OCI-M1 (cell line): ENCODE measurements at places on chromosomes 2 and 18.

GRCh38 chr2:55163941-55164390 lies 68.1 kb downstream of the CLHC1 start:
- DNase-seq: no peak

DNA sequence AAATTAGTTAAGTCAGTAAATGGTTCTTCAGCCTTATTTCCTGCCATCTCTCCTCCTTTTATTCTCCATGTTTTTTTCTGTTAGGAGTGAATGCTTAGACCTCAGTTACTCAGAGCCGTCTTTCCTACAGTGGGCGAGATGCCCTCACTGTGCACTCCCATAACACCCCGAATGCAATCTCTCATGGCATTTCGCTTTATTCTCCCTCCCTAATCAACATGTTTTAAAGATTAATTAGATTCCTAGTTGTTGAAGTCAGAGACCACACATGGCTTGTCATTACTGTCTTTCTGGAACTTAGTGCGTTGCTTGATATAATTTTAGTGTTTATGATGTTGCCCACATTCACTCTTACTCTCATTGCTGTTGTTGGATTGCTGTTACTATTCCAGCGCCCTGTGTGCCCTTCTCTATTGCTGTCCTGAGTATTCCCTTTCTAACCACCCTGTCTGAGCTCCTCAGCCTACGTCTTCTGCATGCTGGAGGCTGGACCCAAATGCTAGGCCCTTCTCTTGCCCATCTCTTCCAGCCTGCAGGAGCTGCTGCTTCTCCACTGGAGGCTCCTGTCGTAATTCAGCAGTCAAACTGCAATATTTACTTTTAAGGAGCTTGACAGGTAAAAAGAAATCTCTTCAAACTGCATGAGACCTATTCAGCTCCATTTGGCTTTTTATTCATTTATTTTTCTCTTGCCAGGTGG lies 99.3 kb downstream of the MAP2 start:
- no peak for DNase-seq

DNA sequence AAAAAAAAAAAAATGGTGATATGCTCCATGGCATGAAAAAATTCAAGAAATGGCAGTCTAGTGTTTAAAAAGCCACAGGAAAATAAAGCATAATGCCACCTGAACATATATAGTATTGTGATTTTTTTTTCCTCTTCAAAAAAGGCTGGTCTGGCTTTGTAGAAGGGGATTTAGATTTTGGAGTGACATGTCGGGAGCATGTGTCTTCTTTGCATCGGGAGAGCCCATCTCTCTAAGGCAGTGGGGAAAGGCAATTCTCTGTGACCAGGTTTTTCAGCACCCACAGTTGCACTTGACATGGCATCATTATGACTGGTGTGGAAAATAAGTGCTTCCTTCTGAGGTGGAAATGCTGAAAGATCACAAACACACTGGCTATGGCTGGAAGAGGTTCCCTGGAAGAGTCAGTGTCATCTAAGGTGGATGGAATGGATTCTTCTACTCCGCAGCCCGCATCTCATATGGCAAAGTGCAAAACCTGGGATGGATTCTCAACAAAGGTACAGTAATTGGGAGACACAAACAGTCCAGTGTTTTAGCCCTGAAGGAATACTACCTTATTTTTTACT lies 172.5 kb downstream of the AGAP1 start:
- DNase-seq: peak; percentile 80

DNA sequence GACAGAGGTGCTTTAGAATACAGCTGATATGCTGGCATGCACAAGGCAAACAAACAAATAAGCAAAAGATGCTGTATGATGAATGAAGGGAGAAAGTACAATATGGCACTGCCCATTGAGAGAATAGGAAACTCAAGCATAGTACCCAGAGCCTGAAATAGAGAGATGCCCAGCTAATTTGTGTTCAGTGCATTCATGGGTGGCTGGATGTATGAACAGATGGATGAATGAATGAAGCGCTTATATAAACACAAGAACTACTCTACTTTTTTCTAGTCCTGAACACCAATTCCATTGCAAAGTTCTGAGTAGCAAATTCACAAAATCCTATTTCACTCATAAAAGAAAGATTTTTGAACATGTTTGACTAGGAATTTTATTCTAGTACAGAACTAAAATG lies 756.3 kb downstream of the SATB2 start:
- no peak for DNase-seq

DNA sequence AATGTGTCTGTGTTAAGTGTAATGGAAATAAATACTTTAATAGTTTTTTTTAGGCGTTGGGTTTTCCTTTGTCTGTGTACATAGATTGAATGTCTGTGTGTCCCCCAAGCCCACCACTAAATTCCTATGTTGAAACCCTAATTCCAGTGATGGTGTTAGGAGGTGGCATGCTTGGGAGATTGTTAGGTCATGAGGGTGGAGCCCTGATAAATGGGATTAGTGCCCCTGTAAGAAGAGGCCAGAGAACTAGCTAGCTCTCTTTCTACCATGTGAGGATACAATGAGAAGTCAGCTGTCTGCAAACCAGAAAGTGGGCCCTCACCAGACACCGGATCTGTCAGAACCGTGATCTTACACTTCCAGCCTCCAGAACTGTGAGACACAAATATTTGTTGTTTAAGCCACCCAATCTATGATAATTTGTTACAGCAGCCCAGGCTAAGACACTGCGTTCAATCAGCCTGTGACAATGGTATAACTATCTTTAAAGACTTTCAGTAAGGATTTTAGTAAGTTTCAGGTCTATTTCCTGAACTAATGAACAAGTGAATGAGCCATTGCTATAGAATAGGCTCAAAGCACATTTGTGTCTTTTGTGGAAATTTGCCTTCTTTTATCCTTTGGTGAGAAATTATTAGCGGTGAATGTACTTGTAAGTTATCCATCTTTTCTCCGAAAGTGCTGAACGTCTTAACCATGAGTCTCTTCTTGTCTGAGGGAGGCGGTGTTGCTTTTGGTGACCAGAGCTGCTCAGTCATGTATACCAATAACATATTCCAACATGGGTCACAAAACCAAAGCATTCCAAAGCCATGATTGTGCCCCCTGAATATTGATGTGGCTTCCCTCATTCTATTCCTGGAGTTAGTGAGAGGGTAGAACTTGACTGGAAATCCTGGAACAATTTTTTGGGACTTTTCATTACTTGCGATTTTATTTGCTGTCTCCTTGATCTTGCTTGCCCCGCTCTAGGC lies 29.6 kb upstream of the IL1R1 start:
- DNase-seq: no peak

GRCh38 chr2:136135462-136135861 lies 17.5 kb upstream of the CXCR4 start:
- DNase-seq: no peak

DNA sequence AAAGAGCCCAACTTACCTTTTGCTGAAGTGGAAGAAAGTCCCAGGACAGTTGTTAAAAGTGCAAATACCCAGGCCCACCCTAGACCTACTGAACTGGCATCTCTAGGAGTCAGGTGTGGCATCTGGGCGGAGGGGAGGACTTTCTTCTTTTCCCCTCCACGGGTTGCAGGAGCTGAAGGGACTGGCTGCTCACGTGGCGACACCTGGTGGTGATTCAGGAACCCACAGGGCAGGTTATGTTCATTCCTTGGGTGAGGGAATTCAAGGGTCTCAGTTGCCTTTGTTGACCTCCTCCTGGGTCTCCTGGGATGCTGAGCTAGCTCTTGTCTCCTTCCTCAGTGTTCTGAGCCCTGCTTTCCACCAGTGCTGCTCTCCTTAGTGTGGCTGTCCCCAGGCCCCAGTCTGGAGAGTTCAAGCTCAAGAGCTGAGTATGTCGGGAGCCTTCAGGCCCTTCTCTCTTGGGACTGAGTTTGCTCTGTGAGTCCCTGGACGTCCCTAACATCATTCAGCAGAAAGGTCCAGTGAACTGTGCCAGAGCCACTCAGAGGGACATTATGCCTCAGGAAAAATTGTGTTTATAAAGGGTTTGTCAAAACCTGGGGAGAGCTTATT lies 56.9 kb downstream of the DYSF start:
- peak; percentile 58 for DNase-seq

- DNase-seq: no peak
Measured at GRCh38 chr18:53644799-53645471, 579.5 kb downstream of the MBD2 start.

GRCh38 chr2:33489835-33490431 lies 13.5 kb downstream of the RASGRP3 start:
- DNase-seq: no peak

DNA sequence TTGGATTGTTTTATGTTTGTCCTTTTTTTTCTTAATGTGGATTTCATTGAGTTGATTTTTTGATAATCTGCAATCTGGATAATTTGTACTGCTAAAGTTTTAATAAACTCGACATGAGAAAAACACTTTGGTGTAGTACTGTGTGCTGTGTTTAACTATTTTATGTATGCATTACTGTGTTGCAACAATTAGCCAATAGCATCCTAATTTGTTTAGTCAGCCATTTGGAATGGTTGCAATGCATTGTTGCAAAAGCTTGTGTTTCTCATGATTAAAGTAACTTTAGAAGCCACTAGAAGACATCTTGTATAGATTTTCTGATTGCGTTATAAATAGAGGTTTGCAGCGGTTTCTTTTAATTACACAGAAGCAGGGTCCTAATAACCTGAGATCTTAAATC lies 53.5 kb downstream of the PPIG start:
- DNase-seq: no peak

DNA sequence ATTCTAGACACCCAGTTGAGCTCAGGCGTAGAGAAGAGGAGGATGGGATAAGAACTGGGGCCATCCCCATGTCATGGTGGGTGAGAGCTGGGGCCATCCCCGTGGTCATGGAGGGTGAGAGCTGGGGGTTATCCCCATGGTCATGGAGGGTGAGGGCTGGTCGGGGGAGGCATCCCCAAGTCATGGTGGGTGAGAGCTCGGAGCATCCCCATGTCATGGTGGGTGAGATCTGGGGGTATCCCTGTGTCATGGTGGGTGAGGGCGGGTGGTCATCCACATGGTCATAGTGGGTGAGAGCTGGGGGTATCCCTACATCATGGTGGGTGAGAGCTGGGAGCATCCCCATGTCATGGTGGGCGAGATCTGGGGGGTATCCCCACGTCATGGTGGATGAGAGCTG lies 52.5 kb downstream of the IL1RL2 start:
- DNase-seq: no peak

GRCh38 chr2:113083296-113083695 lies 15.5 kb downstream of the IL1F10 start:
- peak; percentile 4 for DNase-seq

DNA sequence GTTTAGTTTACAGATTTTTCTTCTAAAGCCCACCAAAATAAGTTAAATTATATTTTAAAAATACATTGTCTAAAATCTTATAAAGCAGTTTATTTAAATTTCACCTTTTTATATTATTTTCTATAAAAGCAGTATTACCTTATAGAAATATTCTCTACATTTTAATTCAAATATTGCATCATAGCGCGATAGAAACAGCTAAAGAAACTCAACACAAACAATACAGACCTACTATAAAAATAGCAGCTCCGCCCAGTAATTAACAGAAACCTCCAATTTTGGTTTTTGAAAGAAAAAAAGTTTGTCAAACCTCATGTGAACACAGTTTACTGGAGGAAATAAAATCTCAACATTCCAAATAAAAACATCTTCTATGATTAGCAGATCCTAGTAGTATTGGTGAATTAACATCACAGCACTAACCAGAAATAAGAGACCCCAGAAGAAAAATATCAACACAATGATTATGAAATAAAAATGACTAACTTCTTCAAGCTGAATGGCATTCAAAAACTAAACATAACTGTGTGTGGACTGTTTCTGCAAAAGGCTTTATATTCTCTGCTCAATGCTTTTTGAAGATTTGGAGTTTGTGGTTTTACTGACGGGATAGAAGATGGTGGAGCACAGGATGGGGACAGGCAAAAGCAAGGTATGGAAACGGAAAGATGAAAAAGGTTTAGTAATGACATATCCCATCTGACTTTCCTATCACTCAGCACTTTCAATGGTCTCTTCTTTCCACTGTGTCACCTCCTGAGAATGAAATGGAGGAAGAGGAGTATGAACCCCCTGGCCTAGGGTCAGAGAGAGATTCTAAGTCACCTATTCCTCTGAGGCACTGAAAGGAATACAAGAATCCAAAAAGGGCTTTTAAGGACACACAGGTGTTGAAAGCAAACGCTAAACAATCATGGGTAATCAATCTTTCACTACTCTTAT lies 17.5 kb downstream of the MAP4K3 start:
- no peak for DNase-seq

DNA sequence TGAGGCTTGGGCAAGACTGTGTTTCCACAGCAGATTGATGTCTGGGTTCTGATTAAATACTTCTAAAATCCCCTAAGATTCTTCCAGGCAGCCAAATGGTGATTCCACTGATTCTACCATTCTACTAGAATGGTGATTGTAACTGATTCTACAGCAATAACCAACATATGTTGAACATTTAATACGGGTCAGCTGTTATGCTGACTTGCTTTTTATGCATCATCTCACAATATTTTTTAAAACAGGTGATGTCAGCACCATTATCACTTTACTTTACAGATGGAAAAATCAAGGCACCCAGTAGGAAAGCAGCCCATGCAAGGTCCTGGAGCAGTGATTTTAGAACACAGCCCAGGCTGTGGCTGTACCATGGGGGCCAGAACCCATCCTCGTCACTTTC lies 37.5 kb downstream of the TIMM21 start:
- no peak for DNase-seq

DNA sequence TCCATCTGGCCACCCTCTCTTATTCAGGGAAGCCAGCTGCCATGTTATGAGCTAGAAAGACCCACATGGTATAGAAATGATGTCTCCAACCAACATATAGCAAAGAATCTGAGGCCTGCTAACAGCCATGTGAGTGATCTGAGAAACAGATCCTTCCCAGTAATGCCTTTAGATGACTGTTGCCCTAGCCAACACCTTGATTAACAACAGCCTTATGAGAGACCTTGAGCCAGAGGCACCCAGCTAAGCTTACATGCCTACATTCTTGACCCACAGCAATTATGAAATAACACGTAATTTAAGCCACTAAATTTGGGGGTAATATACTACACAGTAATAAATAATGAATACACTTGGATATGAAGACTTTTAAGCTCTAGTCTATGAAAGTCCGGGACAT lies 13.0 kb downstream of the KANSL1L start:
- DNase-seq: no peak

GRCh38 chr2:43356774-43357173 lies 130.4 kb upstream of the ZFP36L2 start:
- DNase-seq: no peak
